K562 (cell line): ENCODE measurements at places on chromosomes 6 and 20.

GRCh38 chr6:163398815-163399214, 15.7 kb upstream of the QKI start:
- no peak for DNase-seq

DNA sequence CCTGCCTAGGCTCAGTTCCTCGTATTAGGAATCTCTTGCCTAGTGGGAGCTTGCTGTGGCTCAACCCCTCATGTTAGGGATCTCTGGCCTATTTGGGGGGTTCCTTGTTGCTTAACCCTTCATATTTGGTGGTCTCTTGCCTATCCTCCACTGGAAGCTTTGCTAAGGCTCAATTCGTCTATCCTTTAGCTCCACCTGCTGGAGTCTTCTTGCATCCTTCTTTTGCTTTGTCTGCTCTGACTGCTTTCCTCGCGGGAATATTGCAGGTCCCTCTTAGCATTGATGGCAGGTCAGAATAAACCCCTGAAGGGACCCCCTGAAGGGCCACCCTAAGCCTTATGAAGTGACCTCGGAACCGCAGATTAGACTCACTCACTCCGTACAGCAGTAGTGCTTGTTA, 203.0 kb upstream of the TBX18 start:
- DNase-seq = peak; percentile 33

- no peak for DNase-seq
Observed at GRCh38 chr6:153624528-153624927, 414.5 kb upstream of the OPRM1 start.

DNA sequence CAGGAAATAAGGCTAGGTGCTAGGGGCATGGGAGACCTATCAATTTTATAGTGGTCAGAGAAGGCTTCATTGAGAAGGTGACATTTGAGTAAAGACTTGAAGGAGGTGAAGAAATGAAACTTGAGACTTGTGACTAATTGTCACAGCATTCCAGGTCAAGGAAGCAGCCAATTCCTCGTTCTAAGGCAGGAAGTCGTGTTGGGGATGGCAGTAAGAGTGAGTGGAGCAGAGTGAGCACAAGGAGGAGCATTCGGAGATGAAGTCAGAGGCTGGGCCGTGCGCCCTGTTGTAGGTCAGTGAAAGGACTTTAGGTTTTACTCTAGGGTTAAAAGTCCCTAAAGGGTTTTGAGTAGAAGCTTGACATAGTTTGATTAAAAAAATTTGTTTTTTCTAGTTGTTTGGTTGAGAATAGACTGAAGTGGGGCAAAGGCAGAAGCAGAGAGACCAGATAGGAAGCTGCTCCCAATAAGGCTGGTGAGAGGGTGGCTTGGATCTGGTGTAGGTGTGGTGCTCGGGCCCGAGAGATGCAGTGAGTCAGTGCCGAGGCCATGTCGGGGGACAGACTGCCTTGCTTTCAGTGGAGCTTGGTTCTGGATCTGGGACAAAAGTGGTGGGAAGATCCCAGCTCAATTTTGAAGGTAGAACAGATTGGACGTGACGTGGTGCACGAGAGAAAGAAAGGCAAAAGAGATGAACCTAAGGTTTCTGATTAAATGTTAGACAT, 2.6 kb upstream of the RSPH3 start:
- no peak for DNase-seq

- no peak for DNase-seq
Observed at GRCh38 chr6:9028086-9028485, 592.7 kb upstream of the SLC35B3 start.

- DNase-seq = peak; percentile 33
Observed at GRCh38 chr20:3739926-3740451, 7.5 kb downstream of the HSPA12B start.

DNA sequence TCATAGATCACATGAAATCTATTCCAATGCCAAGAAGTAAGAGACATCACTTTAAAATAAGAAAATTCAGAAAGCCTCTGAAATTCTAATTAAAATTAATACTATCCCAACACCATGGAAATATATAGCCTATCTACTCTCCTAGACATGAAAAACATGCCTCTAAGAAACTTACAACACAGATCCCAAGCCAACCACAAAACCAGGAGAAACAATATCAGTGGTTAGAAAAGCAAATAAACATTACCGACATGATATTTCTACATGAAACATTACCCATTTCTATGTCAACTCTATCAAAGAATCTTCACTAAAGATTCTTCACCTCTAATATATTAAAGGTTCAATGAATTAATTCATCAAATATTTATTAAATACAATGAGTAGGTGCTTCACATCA, 4.8 kb downstream of the EPB41L2 start:
- DNase-seq = no peak

- DNase-seq = no peak
Observed at GRCh38 chr6:111722179-111722731, 116.6 kb upstream of the TRAF3IP2 start.

GRCh38 chr6:74447013-74447412, 751.0 kb downstream of the CD109 start:
- no peak for DNase-seq

DNA sequence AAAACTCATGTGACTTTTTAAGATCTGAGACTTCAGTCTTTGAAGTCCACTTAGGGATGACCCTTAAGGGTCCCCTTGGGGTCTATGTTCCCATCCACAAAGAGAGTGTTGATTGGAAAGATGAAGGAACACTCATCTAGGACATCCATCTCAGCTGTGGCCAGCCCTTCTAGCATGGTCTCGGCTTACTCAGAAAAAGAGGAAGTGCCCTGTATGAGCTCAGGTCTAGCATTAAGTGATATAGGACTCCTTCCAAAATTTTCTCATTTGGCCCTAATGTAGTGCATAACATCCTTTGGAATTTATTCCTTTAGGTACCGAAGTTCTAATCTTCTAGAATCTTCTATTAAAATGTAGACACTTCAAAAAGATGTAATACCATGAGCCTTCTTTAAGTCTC, 77.4 kb downstream of the NDUFAF5 start:
- DNase-seq = no peak

- DNase-seq = peak; percentile 16
Observed at GRCh38 chr6:127539272-127539671, 20.1 kb upstream of the MTCL3 start.

- DNase-seq = peak; percentile 41
Observed at GRCh38 chr6:125974214-125974866, 12.0 kb upstream of the TRMT11 start.

DNA sequence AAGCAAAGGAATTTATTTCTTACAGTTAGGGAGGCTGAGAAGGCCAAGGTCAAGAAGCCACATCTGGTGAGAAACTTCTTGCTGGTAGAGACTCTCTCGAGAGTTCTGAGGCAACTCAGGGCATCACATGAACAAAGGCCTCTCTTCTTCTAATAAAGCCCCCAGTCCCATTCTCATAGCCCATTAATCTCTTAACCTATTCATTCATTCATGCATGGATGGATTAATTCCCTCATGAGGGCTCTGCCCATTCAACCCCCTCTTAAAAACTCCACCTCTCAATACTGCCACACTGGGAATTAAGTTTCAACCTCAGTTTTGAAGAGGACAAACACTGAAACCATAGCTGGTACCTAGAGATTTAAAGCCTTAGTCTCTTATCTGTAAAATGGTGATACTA, 217.9 kb upstream of the SPTLC3 start:
- DNase-seq = no peak

GRCh38 chr20:1335961-1336698, 7.2 kb upstream of the SDCBP2 start:
- DNase-seq = no peak

- no peak for DNase-seq
Observed at GRCh38 chr6:15320693-15321092, 74.8 kb downstream of the JARID2 start.

DNA sequence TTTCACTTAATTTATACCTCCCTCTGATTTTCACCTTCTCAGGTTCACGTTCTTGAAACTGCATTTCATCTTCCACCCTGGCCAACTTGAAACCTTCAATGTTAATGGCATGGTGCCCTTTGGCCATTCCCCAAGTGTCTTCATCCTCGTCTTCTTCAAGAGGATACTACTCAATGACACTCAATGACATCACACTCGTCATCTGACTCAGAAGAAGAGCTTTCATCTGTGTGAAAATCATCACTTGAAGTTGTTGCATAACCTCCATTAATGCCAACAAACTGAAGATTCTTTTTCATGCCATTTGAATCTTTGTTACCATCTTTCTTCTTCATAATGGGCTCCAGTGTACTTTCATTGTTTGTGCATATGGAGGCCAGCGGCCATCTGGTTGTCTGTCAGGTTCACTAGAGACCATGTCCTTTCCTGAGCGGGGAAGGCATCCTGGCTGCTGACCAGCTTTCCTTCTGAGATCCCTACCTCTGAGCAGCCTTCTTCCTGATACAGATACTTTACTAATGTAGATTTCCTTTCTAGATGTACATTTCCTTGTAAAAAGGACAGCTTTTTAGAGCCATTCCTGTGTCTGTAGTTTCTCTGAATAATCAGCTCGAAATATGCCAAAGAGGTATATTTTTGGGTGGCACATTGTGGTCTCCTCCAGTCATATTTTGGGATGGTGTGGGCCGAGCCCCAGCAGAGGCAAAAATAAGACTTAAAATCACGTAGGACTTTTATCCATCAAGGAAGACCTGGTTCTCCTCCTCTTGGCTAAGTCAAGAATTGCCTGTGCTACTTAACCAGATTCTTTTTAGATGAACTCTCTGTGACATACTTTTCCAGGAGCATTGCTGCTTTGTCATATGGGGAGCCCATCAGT, 21.3 kb downstream of the TRMT6 start:
- DNase-seq = no peak

DNA sequence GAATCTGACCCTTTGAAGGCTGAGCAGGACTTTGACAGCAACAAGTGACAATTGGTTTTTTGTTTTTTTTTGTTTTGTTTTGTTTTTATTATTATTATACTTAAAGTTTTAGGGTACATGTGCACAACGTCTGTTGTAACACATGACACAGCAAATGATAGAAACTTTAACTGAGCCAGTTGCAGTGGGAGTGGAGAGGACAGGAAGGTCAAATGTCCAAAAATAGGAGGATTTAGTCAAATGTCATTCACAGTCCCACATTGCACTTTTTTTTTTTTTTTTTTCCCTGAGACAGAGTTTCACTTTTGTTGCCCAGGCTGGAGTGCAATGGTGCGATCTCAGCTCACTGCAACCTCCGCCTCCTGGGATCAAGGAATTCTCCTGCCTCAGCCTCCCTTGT, 223.0 kb downstream of the HIVEP2 start:
- DNase-seq = no peak

- DNase-seq = no peak
Observed at GRCh38 chr20:47682028-47682783, 103.1 kb downstream of the SULF2 start.

DNA sequence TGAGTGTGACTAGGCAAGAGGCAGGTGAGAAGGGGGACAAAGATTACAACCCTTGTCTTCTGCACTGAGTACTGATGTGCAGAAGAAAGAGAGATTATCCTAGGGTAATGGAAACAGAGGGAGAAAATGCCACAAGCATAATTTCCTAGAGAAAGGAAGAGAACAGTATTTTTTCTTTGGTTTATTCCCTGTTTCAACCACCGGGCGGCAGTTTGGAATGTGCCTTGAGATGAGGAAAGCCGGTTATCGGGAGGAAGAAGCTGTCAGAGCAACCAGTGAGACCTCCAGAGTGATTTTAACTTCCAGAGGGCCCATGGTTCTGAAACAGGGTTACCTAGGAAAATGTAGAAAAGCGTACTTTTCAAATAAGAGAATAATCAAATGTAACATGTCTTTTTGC, 121.4 kb downstream of the REV3L start:
- peak; percentile 31 for DNase-seq

DNA sequence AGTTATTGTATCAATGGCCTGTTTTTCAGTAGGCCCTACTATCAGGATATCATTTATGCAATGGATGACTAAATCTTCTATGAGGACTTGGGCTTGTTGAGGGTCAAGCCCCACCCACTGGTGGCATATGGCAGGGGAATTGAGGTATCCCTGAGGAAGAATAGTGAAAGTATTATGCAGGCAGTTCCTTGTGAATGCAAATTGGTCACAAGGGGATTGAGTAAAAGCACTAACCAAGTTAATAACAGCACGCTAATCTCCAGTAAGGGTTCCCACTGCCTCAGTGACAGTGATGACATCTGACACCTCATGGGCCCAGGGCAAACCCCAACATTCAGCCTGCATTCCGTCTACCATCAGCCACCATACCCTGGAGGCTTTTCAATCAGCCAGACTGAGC, 14.9 kb downstream of the BPIFA1 start:
- DNase-seq = no peak
